ENCODE measurements at places on chromosomes 2 and 18.

DNA sequence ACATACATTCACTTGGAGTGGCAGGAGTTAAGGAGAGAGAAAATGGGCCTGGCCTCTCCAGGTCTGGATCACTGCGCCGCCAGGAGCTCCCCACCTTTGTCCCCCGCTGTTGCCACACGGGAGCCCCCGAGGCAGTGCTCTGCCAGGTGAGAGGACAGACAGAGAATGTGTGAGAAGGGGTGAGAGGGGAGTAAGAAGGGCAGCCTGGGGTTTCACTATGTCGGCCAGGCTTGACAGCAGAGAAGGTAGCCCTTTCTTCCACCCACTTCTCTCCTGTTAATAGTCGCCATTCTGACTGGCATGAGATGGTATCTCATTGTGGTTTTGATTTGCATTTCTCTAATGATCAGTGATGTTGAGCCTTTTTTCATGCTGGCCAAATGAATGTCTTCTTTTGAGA is 26.2 kb upstream of the ARHGEF4 start:
- DNase-seq, result no peak

- DNase-seq, result no peak
Measured at GRCh38 chr2:105556366-105556765, 157.5 kb upstream of the FHL2 start.

- no peak for DNase-seq
Measured at GRCh38 chr2:65957886-65958285, 477.0 kb upstream of the MEIS1 start.

DNA sequence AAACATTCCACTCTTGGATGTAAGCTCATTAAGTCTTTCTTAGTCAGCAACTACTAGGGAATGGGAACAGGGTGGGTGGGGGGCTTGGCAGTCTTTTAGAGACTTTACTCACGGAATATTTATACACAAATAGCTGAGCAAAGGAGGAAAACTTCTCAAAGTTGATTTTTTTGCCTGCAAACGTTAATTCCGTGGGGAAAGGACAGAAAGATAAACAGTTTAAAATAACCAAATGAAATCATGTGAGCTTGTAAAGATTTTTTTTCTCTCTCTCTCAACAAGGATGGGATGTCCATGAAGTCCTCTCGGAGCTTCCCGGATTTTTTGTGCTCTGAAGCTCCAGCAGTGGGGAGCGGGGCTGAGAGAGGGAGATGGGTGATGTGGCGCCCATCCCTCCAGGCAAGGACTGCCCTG is 32.2 kb upstream of the MAT2A start:
- DNase-seq, result no peak

- DNase-seq, result no peak
Measured at GRCh38 chr2:2183176-2183575, 147.9 kb downstream of the MYT1L start.

- no peak for DNase-seq
Measured at GRCh38 chr18:35183886-35184285, 56.9 kb upstream of the ZNF397 start.

DNA sequence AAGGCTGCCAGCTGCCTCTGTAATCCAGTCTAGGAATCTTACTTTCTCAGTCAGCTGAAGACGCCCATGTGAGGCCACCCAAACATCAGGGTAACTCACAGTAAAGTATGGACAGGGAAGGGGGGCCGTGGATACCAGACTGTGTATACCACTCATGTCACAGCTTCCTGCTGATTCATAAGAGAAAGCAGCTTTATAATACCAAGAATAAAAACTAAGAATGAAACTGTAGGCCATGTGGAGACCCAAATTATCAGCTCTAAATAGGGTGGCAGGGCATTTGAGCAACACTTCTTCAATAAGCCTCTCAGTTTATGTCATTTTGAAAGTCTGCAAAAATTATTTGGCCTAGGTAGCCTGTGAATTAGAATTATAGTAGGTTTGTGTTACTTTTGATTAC is 115.0 kb upstream of the CDCA7 start:
- DNase-seq, result no peak

GRCh38 chr18:47492691-47493090 is 241.2 kb upstream of the SKOR2 start:
- no peak for DNase-seq

DNA sequence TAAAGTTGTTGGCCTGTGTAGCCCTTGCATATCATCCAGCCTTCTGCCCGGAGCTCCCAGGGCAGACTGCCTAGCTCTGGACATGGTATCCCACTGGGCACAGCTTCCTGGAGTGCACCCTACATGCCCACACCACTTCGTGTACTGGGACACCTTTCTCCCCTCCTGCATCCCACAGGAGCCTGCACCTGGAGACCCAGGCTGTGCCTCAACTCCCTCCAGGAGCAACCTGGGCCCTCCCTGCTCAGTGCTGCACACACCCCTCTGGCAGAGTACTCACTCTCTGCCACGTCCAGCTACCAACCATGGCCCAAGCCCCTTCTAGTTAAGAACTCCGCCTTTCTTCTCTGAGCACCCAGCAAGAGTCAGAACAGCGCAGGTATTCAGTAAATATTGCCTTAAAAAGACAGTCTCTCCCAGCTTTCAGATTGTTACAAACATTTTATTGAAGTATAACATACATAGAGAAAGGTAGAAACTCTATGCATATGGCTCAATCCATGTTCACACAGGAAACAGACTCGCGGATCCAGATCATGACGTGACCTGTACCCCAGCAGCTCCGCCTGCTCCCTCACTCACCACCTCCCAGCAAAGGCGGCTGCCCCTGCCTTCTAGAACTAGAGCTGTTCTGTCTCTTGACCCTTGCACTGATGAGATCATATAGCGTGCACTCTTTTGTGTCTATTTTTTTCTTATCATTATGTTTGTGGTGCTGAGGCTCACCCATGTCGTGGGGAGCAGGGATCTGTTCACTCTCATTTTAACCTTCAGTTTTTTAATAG is 98.4 kb upstream of the MYCN start:
- no peak for DNase-seq

DNA sequence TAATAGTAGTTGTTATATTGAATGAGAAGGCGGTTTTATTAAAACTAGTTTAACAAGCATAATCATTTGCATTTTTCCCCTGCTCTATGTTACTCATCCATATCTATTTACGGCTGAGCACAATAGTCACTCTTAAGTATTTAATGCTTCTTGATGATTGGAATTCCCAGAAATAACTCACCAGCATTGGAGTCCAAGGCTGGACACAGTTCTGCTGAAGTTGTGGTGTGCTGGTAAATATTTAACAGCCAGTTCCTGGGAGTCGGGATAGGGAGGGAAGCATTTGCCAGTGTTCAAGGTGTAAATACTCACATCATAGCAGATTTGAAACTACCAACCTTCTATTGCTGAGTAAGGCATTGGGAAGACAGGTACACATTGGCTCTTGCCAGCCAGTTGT is 315.1 kb downstream of the MTX2 start:
- no peak for DNase-seq

- DNase-seq, result no peak
Measured at GRCh38 chr2:150165442-150165841, 322.0 kb downstream of the RND3 start.

DNA sequence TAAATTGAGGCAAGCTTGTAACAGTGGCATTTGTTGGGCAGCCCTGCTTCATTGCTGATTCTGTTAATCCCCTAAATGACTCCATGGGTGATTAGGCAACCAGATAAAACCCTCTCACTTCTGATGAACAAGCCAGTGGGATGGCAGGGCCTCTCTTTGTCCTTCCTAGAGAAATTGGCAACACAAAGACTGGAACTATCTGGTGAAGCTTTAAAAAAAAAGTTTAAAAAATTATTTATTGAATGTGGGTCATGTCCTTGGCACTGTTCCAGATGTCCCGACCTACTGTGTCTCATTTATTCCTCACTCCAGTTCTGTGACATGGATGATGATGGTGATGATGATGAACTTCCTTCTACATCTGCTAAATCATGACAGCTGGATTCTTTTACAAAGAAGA is 30.8 kb downstream of the NRP2 start:
- no peak for DNase-seq

- peak; percentile 25 for DNase-seq
Measured at GRCh38 chr2:43149482-43150107, 76.8 kb downstream of the ZFP36L2 start.

DNA sequence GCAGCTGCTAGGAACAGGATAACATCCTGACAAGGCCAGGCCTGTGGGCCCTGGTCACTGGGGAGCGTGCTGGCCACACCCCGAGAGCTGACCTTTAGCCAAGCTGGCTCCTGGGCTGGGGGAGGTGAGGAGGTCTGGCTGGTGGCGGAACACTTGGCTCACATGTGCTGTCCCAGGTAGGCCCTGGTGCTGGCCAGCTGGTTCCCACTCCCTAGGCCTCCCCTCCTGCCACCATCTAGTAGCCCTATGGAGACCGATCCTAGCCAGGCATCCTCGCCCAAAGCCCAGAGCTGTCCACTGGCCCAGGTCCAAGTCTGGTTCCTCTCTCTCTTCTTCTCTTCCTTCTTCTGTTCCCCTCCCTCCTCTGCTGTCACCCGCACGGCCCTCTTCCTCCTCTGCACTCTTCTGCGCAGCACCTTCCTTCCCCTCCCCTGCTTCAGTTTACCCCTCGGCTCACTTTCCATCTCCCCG is 52.4 kb downstream of the TNS1 start:
- DNase-seq, result no peak

GRCh38 chr2:151043484-151043883 is 218.2 kb downstream of the RBM43 start:
- no peak for DNase-seq

DNA sequence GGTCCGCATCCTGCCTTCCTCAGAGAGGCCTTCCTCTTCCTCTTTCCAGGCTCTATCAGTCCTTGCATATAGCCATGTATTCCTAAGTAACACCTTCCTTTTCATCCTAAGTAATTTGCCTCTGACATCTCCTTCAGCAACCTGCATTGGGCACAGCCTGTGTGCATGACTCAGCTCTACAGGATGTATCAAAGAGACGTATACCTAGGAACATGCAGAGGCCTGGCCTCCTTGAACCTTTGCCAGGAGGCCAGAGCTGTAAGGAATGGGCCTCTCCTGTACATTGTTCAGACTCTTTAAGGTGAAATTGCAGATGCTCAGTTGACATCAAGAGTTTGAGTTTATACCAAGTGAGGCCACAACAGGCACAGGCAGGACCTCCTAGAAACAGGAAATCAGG is 76.0 kb upstream of the CELF4 start:
- no peak for DNase-seq
